ENCODE measurements at places on chromosomes 7 and 10. TPM values are rescaled to one million over a fixed set of nuclear protein-coding genes. Genes with fewer than 3 reads are reported as not detected.
A peak's percentile ranks its signal among the peaks of the same experiment; 100 is the strongest.

Gene HOXA10
- 15.7 TPM for total RNA-seq

Gene BBIP1
- 9.8 TPM for total RNA-seq

Gene FAM25A
- total RNA-seq, result not detected

Gene C10orf53
- not detected for total RNA-seq

Gene PITX3
- not detected for total RNA-seq

Gene CREM
- total RNA-seq, result 19.0 TPM

Gene MTPN
- total RNA-seq, result 54.2 TPM

Gene MTERF1
- 11.2 TPM for total RNA-seq

Gene PLXDC2
- total RNA-seq, result 43.2 TPM

Gene COA1
- 84.2 TPM for total RNA-seq

Gene CALD1
- total RNA-seq, result 536 TPM

Gene DDC
- total RNA-seq, result 314 TPM

Gene VWA2
- 5.0 TPM for total RNA-seq

DNA sequence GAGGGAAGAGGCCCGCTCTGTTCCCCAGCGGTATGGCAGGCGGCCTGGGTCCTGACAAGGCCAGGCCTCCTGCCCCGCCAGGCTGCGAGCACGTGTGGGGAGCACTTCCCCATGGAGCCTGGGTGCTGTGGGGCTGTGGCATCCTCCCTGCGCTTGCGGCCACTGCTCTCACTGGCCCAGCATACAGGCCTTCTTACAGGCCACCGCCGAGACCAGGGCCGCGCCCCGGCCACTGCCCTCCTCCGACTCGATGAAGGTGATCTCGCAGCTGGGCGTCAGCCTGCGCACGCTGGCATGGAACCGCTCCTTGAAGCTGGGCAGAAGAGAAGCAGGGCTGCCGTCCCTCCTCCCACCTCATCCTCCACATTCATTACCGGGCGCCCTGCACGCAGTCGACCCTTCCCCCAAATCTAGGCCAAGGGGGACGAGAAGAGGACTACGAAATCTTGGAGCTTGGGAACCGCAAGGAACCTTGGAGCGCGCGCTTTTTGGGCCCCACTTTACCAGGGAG, 3.9 kb upstream of the MYL7 start:
- DNase-seq, result peak; percentile 45

GRCh38 chr7:11969643-11970042, 137.6 kb upstream of the THSD7A start:
- DNase-seq, result no peak

- peak; percentile 86 for DNase-seq
Measured at GRCh38 chr7:44072364-44073231, 7.2 kb upstream of the PGAM2 start.

DNA sequence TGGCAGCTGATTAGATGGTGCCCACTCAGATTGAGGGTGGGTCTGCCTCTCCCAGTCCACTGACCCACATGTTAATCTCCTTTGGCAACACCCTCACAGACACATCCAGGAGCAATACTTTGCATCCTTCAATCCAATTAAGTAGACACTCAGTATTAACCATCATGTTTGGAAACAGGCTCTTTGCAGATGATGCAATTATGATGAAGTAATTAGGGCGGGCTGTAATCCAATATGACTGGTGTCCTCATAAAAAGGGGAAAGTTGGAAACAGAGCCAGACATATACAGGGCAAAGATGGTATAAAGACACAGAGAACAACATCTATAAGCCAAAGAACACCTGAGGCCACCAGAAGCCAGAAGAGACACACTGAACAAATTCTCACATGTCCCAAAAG, 658.6 kb downstream of the CCSER2 start:
- DNase-seq, result no peak

DNA sequence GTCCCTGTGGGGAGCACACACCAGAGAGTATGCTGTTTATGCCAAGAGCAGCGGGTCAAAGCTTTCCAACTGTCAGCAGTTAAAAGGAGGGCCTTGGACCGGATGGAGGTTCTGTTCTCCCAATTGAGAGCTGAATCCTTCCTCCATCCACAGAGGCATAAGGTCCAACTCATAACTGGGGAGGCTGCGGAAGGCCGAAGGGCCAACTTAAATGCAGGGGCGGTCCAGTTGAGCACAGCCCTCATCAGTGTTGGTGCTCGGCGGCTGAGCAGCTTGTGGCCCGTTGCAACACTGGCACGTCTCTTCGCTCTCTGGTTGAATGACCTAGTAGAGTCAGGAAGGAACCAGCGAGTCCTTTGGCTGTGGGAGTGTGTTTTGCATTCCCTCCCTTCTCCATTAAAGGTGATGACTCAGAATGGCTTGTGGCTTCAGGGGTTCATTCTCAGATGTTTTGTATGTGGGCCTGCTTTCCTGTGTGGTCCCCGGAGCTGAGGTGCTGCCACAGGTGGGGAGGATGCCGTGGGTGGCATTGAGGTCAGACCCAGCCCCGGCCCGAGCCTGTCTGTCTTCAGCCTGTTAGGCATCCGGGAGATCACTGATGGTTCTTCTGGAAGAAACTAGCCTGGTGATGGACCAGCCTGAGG, 44.8 kb upstream of the DMBT1 start:
- peak; percentile 44 for DNase-seq

DNA sequence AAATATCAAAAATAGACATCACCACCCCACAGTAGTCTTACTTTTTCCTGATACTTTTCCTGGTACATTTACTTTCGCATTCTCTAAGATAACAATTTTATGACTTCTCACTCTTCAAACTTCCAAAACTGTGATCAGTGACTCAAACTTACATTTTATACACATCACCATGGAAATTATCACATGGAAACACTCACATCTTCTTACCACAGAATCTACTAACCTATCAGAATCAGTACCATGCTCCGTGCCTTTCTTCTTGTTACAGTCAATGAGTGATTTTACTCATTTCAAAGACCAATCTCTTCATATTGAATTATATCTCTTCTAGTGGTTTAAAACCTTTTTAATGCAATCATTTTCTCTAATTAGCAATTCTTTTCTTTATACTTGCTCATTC, 120.3 kb downstream of the PTEN start:
- DNase-seq, result no peak

- DNase-seq, result no peak
Measured at GRCh38 chr7:157611341-157611740, 274.5 kb downstream of the DNAJB6 start.

DNA sequence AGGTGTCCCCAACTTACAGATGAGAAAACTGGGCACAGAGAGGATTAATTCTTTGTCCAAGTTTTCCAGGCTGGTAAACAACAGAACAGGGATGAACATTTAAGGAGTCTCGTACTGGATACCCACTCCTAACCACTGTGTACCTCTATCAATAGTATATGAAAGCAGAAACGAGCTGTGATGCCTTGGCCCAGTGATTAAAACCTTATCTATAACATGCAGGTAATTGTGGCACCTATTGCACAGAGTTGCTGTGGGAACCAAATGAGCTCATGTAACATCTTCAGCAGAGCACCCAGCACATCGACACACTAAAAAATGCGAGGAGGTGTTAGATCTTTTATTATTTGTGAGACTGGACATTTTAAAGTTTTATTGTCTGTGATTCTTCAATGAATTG, 1.6 kb downstream of the TMEM273 start:
- DNase-seq, result no peak

DNA sequence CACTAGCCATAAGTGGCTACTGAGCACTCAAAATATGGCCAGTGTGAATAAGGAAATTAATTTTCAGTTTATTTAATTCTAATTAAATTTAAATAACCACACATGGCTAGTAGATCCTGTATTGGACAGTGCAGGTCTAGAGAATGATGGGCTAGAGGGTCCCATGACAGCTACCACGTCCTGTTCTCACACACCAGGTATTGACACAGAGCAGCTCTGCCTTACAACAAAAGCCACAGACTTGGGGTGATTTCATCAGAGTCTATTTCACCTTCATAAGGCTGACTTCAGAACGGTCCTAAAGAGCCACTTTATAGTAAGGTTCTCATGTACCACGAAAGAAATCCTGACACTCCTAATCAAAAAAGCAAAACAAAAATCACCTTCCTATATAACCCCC, 111.3 kb downstream of the UBE2H start:
- no peak for DNase-seq

DNA sequence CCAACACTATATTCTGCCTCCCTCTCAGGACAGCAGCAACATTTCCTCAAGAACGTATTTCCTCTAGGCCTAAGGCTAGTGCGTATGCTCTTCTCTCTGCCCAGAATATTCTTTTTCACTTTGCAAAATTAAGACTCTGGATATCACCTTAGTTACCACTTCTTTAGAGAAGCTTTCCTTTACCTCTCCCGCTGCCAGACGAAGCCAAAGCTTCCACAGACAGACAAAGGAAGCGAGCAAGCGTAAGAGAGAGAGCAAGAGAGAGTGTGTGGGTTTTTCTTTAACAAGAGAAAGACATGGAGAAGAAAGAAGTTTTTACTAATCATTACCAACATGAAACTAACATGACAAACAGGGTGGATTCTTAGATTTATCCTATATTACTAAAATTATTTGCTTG, 64.1 kb downstream of the P4HA1 start:
- DNase-seq, result no peak

GRCh38 chr7:126501617-126502016, 751.1 kb downstream of the GRM8 start:
- DNase-seq, result no peak

DNA sequence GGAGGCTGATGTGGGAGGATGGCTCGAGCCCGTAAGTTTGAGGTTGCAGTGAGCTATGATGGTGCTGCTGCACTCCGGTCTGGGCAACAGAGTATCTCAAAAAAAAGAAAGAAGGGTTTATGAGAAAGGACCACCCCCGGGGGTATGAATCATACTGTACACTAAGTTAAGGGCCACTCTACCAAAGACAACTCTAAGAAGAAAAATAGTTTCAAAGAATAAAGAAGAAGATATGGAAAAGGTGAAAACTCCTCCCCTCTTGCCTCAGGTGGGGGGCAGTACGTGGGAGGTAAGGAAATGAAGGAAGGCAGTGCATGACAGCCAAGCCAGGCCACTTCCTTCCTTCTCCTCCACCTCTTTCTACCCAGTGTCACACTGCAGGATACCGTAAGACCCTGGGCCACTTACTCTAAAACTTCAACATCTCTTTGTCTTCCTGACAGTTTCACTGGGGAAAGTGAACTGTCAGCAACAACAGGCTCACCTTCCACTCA, 61.3 kb downstream of the PIP4K2A start:
- no peak for DNase-seq

DNA sequence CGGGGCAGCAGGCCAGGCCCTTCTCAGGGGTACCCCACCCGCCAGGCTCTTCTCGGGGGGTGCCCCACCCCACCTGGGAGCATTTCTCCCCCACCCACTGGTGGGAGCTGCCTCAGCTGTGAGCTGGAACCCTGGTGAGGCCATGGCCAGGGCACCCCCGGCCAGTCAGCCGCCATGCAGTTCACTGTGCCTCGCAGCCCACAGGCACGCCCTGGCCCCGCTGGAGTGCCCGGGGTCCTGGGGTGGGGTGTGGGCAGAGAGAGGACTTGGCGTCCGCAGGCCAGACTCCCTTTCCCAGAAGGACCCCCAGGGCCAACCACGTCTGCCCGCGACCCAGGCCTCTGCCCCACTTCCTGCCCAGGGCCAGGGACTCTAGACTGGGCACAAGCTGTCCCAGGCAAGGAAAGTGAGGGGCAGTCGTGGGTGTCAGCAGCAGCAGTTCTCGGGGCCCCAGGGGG, 13.1 kb downstream of the DPYSL4 start:
- no peak for DNase-seq

DNA sequence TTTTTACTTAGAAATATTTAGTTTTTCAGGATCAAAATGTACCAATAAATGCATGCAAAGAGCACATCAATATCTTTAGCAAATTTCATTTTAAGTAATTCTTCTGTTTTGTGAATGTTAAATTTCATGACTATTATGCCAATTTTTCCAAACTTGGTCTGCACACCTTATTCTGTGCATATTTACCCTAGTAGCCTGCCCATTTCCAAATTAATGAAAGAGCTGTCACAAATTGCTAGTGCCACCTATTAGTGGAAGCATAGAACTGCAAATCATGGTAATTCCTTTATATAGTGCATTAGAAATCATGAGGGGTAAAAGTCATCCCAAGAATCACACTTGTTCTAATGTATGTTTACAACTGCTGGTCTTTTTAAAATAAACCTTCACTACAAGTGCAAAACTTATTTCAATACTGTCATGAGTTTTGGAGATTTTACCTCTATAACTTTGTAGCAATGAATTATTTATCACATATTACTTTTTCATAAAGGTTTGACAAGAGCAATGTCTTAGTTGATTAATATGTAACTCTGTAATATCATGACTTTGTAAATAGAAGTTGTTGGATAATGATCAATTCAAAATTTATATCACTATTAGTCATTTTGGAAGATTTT, 5.7 kb downstream of the SEMA3A start:
- no peak for DNase-seq

DNA sequence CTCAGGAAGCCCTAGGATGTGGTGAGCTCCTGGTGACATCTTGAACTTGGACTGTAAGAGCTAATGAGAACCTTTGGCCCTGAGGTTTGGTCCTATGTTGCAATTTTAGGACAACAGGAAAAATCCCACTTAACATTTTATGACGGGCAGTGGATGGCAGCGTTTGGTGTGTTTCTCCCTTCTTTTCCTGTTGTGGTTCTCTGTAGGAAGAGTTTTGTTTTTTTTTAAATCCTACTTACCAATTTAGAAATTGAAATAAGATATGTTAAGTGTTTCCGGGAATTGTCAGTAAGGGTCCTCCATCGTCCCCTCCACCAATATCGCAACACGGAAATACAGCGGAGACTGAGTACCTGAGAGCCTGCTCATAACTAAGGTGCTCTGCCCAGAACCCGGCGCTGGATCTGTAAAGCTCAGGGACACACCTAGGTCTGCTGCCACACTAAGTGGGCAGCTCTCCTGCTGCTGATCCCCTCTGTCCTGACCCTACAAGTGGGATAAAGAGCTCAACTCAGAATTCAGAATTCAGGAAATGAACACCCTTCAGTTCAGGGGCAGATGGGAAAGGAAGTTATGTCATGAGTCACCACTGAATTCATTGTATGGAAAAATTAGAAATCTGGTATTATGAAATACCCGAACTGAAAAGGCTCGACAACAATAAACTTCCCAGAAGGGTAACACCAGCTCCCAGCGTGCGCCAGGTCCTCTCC, 9.1 kb upstream of the PROSER2 start:
- no peak for DNase-seq

DNA sequence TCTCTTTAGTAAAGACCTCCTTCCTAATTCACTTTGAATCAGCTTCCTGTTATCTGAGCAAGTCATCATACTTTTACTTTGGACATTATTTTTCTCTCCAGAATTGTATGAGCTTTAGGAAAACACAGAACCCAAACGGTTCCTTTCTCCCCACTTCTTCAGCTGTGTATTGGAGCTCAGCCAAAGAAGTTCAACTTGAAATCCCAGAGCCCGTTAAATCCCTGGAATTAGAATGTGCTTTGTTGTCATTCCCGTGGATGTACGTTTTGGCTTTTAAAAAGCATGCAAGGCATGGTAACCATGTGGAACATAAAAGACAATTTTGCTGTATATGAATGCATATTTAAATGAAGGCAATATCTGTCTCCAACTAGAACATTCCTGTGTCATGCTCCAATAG, 46.6 kb downstream of the AGMO start:
- DNase-seq, result no peak

- no peak for DNase-seq
Measured at GRCh38 chr10:21732067-21732772, 198.2 kb downstream of the MLLT10 start.

- DNase-seq, result no peak
Measured at GRCh38 chr10:60549686-60550085, 160.0 kb upstream of the ANK3 start.

GRCh38 chr7:134820295-134820694, 40.9 kb downstream of the CALD1 start:
- no peak for DNase-seq

GRCh38 chr7:23106823-23107663, 1.5 kb downstream of the KLHL7 start:
- DNase-seq, result no peak

Measured in Peyer's patch (tissue), 4 donors.